ENCODE measurements at places on chromosomes 1 and 21.

- DNase-seq: no peak
These were observed 135.1 kb downstream of the TLR5 start for GRCh38 chr1:223007935-223008334.

DNA sequence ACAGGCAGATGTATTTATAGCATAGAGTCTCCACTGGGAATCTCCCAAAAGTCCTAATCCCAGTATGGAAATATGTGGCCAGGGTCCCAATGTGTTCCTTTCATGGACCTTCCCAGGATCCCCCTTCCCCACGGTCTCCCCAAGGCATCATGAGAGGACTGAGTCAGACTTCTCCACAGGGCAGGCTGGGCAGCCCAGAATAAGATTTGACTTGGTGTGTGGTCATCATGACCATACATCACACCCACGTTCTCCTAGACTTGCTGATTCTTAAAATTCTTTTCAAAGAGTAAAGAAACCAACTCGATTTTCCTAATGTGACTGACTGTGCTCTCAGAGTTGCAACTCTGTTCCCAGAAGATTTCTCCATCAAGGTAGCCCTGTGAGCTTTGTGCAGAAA, 93.9 kb upstream of the CD34 start:
- DNase-seq: no peak

- DNase-seq: no peak
These were observed 12.7 kb downstream of the PACC1 start for GRCh38 chr1:212401838-212402582.

DNA sequence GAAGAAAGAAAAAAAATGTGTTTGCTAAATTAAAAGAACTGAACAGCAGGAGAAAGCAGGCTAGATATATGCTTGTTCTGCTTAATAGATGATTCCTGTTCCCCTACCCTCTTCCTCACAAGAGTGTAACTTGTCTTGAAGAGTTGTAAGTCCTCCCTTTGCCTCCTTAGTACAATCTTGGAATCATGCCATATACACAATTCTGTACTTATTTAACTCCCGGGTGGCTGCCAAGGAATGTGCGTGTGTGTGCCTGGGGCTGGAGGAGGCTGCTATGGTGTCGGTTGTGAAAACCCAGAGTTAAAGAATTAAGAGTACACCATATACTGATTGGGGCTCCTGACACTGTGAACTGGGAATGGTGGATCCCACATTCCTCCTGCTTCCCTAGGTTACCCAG, 194.2 kb downstream of the SIPA1L2 start:
- DNase-seq: no peak

GRCh38 chr1:43636006-43636641, 13.8 kb upstream of the KDM4A start:
- no peak for DNase-seq

DNA sequence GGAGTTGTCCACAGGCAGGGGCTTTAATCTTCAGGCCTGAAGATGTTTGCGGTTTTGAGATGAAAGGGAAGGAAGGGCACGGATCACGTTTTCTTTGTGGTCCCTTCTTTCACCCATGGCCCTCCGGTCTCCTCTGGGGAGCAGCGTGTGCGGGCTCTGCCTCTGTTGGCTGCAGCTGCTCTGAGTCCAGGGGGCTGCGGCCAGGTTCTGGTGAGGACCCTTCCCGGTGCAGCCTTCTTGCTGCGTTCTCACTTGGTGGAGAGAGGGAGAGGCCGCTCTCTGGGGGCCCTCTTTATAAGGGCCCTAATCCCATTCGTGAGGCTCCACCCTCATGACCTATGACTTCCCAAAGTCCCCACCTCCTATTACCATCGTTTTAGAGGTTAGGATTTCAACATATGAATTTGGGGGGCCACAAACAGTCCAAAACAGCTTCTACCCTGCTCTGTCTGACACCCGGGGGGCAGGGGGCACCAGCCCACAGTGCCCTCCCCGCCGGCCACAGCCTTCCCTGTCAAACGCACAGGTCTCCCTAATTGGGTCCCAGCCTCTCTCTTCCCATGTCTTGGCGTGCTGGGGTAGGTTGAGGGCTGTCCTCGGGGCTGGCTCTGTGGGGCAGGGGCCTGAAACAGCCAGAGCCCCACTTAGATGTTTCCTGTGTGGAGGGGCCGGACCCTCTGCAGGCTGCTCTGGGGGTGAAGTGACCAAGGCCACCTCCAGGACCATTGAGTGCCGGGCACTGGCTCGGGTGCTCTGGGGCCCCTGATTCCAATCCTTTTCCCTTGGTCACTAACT, 100.1 kb upstream of the C1orf174 start:
- DNase-seq: no peak

GRCh38 chr1:231808990-231809389, 182.4 kb downstream of the DISC1 start:
- DNase-seq: no peak

Data from effector CD4-positive, alpha-beta T cell (primary cell).